Urothelium cell line (cell line): ENCODE measurements at places on chromosomes 2 and 18.

DNA sequence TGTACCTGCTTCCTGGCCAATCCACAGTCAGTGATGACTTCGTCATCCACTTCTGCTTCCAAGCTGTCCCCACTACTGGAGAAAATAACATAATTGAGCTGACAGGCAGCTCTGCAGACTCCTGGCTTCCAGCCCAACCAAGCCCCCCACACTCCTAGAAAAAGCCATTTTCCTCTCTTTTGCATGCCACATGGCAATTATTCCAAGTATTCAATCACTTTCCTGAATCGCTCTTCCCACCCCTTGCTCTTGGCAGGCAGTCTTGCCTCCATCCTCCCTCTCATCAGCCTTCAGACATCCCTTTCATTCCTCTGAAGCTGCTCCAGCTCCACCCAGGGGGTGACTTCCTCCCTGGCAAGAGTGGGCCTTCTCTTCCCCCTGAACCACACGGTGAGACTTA is 14.3 kb upstream of the ST8SIA5 start:
- DNase-seq = no peak

DNA sequence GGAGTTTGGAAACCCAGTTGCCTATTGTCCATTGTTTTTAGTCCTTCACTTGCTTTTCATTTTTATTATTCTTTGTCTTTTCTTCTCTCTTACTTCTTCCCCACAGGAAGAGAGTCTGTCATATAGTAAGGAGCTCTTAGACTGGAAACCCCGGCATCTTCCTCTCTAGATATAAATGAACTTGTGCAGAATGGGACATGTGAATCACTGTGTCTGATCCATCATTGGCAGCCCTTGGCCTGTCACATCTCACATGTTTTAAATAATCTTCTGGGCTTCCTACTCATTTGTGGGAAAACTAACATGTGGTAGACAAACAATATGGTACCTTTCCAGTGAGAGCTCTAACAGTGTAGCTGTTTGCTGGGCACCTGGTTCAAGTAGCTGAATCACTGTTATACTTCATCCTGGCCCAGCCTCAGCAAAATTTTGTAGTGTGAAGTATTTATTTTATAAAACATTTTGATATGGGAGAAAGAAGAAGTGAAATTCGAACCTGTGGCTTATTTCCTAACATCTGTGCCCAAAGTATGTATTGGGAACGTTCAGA is 112.8 kb downstream of the PHLPP1 start:
- no peak for DNase-seq

- DNase-seq = no peak
These were observed 175.6 kb downstream of the FMNL2 start for GRCh38 chr2:152510621-152511020.

DNA sequence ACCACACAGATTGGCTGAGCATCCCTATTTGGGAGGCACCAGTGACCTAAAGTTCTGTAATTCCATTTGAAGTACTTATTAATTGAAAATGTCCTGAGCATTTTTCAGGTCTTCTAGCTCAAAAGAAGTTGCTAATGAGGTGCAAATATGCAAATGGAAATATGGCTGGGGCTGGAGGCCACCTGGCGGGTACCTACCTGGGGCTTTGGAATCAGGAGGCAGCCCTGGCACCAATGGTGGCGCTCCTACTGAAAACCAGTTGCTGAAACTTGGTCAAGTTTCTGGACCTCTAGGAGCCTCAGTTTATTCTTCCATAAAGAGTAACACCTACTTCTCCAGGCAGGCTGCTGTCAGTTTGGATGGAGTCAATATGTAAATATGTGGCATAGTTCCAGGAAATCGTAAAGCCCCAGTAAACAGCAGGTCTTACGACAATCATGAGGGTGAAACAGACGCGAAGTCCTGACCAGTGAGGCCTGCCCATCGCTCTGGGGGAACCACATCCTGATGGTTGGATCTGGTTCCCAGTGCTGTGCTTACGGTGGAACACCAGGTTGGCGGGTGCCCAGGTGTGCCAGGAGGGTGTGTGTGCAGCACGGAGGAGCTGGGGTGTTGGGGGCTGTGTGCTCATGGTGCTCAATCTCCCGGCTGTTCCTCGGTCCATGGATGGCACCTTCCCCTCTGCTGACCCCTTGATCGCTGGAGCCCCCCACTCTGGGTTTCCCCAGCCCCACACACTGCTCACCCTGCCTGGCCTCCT is 186.1 kb downstream of the TWIST2 start:
- no peak for DNase-seq

- no peak for DNase-seq
These were observed 36.6 kb downstream of the TTC32 start for GRCh38 chr2:19865151-19865550.

DNA sequence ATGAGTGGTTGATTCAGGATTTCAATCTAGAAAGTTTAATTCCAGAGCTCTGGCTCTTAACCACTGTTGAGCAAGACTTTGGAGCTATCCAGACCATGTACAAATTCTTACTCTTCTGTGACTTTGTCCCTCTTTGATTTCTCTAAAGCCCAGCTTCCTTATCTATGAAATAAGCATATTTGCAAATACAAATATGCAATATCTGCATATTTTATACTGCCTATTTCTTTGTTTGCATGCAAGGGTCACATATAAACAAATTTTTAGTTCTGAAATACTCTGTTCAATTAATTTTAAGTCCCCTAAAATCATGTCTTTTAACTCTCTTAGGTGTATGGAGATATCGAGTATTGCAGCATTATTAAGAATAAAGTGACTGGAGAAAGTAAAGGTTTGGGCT is 5.5 kb downstream of the RBM45 start:
- DNase-seq = no peak

DNA sequence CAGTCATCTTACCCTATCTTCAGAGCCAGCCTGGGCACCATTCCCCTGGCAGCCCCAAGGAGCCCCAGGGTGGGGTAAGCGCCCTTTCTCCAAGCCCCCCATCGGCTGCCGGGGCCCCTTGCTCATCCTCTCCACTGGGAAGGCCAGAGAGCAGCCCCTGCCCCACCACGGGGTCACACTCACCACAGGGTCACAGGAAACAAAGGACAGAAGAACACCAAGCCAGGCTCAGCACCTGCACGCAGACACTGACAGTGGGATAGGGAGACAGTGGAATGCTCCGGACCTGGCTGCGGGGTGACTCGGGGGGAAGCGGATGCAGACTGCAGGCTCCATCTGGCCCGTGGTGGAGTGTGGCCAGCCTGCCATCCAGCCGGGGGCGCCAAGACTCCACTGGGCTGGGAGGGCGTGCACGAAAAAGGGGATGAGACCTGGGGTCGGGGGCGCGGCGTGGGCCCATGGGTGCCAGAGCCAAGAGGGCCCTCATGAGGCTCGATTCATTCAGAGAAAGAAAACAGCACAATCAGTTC is 21.1 kb downstream of the HDAC4 start:
- DNase-seq = no peak

DNA sequence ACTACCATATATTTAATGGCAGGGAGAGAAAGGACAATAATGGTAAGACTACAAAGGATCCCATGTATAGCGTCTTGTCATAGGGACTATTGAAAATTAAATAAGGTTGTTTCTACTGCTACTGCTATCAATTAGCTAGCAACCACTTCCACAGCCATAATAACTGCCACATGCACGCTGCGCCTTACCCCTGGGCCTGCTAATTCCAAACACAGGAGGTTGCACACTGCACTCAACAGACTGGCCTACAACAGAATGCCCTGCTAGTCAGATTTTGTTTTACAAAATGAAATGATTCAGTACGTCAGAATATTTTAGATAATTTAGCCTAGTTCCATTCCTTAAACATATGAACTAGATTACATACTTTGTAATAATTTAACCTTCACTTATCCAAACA is 121.0 kb upstream of the SMAD7 start:
- DNase-seq = no peak

DNA sequence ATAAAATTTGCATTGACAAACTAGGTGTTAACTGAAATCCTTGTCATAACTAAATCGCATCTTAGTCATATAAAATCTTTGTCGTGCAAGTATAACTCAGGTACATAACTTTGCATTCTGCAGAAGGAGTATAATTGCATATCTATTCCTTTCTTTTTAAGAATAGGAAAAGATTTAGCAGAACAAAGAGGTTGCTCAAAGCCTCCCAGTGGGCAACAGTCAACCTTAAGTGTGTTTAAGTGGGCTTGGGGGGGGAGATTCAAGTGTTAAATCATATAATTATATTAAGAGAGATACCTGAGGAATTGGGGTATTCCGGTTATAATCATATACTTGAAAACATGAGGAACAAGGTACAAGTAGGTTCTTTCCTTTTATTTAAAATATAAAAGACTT is 913.3 kb downstream of the CPS1 start:
- DNase-seq = no peak

DNA sequence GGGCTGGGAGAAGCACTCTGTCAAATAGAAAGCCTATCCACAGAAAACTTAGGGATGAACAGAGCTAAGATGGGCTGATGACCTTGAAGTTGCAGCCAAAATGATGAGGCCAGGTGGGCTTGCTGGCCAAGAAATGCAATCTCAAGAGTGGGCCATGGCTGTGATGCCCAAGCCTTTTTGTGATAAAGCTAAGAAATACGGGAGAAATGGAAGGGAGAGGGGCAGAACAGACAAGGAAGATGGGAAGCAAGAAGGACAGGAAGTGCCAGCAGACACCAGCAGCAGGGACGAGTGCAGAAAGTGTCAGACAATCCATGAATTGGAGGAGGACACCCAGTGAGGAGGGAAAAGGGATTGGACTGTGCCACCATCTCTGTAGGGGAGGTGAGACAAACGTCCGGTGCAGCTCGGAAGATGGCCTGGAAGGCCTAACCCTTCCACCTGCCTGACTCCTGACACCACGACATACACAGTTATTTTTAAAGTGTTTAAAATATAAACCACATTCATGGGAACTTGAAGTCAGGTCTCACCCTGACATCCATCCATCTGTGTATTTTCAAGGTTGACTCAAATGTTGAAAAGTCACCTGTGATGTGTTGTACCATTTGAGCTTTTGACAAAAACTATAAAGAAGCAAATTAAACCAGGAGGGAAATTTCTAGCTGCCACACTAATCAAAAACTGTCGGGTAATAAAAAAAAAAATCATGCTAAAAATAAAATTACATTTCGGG is 105.5 kb downstream of the BCL2 start:
- DNase-seq = no peak

- DNase-seq = no peak
These were observed 152.9 kb downstream of the MGAT5 start for GRCh38 chr2:134406736-134407135.

GRCh38 chr2:47054868-47055267 is 100.2 kb downstream of the STPG4 start:
- no peak for DNase-seq

GRCh38 chr2:175233135-175233719 is 51.7 kb upstream of the ATP5MC3 start:
- peak; percentile 20 for DNase-seq

GRCh38 chr2:134275058-134275862 is 21.4 kb downstream of the MGAT5 start:
- no peak for DNase-seq

- no peak for DNase-seq
These were observed 500.6 kb upstream of the MYT1L start for GRCh38 chr2:2831633-2832032.

DNA sequence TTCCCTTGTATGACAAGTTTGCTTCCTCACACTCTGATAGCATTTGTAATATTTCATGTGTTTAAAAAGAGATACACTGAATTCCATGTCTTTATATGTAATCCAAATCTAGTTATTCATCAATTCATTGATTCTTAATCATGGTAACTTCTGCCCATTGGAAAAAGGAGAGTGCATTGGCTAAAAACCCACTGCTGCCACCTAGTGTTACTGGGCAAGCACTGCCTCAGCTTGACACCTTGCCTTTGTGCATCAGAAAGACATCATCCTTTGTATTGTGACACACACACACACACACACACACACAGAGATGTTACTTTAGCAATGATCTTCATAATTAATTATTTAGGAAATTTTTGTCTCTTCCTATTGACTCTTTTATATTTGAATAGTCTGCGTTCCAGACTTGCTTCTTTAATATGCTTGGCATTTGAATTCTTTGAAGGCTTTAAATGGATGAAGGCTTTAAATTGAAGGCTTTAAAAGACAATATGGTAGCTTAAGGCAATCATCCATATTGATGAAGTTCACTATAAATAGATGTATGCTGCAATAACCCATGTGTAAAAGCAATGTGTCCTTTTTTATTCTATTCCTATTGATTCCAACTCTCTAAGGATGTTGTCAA is 414.2 kb upstream of the CHST9 start:
- peak; percentile 17 for DNase-seq

DNA sequence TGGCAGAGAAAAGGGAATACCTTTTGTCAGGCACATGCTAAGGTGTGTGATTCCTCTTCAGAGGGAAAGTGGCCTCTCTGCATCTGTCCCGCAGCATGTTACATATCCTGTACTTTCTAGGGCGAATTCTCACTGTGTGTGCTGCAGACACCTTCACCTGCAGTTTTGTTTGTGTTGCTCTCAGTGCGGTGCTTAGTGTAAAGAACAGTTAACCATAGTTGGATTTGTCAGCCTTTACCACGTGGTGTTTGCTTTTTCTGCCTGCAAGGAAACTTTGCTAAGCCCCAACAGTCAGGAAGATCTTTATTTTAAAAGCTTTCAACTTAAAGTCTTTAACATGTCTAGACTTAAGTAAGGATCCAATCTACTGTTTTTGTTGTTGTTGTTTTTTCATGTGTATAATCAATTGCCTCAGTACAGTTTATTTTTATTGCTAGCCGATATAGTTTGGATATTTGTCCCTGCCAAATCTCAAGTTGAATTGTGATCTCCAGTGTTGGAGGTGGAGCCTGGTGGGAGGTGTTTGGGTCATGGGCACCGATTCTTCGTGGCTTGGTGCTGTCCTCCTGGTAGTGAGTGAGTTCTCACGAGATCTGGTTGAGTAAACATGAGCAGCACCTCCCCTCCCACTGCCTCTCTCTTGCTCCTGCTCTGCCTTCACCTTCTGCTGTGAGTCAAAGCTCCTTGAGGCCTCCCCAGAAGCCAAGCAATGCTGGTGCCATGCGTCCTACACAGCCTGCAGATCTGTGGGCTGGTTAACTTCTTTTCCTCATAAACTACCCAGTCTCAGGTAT is 90.6 kb downstream of the SNTG2 start:
- no peak for DNase-seq

GRCh38 chr2:6184532-6185292 is 492.5 kb downstream of the SOX11 start:
- no peak for DNase-seq

DNA sequence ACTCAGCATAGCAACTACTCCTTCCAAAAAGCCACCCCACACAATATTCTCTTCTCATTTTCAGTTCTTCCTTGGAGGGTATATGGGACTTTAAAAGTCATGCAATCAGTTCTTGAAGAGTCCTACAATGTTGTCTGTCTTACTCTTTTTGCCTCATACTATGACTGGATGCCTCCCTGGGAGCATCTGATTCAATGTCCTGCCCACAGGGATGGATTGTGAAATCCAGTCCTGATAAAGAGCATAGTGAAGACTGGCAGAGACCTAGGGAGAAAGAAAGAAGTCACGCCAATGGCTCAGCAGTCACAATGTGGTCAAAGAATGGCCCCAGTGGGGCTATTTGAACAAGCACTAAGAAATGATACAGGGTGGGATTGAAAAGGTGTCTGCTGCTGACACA is 155.1 kb upstream of the SERPINE2 start:
- DNase-seq = no peak

- DNase-seq = no peak
These were observed 148.3 kb downstream of the MEIS1 start for GRCh38 chr2:66582987-66583880.
